ENCODE measurements at places on chromosomes 1 and 21.

GRCh38 chr1:8374812-8375211 lies 56.9 kb downstream of the SLC45A1 start:
- peak; percentile 45 for DNase-seq

DNA sequence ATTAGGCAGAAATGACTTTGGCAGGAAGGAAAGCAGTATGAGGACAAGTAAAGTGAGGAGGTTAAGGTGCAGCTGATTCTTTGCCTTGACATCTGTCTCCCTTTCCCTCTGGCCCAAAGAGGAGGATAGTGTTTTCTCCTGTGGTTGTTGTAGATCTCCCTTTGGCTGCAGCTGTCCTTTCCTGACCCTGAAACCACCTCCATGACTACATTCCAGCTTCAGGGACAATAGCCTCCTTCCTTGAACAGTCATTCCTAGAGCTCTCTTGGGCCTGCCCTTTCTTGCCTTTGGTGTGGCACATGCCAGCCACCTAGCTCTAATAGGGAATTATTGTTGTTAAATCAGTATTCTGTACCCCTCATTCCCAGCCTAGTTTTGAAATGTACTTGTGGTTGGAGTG lies 6.2 kb downstream of the ZMYM1 start:
- DNase-seq, result no peak

- DNase-seq, result no peak
Measured at GRCh38 chr1:156347331-156347730, 9.0 kb downstream of the TSACC start.

DNA sequence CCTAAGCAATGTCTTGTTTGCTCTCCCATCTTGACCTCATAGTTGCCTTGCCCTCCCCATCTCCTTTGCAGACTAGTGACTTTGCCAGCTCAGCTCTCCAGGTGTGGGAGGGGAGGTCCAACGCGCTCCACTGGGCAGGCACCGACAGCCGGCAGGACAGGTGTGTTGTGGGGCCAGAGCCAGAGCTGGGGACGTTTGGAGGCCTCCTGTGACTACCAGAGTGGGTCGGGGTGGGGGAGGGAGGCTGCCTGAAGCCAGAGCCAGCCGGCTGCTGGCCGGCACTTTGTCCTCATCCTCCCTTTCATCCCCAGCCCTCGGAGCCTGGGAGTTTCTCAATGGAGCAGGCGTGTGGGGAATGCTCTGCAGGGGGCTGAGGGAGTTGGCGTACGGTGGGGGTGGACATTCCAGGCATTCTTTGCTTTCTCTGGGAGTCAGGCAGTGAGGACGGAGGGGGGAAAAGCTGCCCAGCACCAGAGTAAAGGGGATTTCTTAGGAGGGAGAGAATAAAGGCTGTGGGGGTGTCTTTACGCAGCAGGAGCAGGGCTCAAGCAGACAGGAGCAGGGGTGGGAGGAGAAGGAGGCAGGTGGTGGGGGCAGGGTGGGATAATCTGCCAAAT lies 20.2 kb downstream of the NUAK2 start:
- no peak for DNase-seq

- no peak for DNase-seq
Measured at GRCh38 chr1:213287987-213288386, 236.9 kb downstream of the RPS6KC1 start.

DNA sequence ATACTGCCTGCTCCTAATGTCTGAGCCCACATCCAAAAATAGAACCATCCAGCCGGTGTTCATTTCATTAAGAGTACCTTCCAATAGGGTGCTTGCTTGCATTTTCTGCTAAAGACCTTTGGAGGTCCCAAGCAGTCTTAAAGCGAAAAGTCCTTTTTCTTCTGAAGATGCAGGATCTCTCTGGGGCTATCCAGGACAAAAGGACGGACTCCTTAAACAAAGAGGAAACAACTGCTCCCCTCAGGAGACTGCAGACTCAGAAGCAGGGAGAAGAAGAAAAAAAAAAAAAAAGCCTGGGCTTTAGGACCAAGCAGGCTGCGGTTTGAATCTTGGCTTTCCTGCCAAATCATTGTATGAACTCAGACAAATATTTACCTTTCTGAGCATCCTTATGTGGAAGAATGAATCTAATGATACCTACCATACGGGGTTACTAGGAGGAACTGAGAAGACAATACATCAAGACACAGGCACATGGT lies 204.0 kb downstream of the PLPP3 start:
- no peak for DNase-seq

DNA sequence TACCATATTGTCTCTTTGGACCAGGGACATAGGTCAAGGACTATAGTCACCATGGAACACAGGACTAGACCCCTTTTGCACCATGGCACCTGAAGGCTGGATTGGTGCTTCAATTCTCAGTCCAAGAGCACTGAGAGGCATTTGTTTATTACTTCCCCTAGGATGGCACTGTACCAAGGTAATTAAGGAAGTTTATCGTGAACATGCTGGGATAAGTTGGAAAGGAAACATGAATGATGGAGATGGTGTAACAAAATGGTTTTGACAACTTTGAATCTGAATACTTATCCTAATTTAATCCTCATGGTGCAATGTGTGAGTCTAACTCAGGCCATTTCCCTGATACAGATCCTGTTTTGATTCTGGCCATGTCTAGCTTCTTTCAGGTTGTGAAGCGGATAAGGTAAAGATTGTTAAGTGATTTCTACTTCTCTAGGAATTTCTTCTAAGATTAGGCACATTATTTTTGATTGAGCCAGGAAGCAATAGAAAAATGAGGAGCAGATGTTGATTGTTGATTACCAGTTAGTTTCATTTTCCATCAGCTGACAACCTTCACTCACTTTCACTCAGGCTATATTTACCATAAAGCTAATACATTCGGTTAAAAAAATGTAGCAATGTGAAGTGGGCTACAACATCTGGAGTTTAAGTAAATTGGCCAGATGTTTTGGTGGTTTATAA lies 37.3 kb upstream of the SIPA1L2 start:
- DNase-seq, result no peak

GRCh38 chr1:169466259-169467230 lies 19.2 kb downstream of the SLC19A2 start:
- peak; percentile 50 for DNase-seq

DNA sequence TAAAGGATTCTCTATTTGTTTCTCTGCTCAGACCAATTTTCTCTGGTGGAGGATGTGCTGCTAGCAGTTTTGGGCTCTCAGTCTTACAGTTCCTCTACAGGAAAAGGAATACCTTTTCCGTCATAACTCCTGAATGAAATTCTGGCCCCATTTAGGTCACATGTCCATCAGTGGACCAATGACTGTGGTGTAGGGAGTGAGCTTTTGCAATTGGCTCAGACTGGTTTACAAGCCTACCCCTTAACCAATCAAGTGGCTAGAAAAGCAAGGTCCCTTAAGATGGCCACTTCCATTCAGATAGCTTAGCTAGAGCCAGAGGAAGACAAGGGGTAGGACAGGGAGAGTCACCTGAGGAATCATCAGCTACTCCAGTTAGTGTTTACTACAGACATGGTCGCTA lies 16.4 kb upstream of the ZNF281 start:
- no peak for DNase-seq

DNA sequence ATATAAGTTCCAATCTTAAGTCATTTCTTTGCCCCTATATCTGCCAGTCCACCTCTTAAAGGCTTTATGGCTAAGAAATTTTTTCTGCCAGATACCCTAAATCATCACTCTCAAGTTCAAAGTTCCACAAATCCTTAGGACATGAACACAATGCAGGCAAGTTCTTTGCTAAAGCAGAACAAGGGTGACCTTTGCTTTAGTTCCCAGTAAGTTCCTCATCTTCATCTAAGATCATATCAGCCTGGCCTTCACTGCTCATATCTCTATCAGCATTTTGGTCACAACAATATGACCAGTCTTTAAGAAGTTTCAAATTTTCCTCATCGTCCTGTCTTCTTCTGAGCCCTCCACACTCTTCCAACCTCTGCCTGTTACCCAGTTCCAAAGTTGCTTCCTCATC lies 402.2 kb upstream of the RUNX1 start:
- DNase-seq, result no peak

Data from NB4 (cell line).